ENCODE measurements at places on chromosomes 16 and 17. TPM values are rescaled to one million over a fixed set of nuclear protein-coding genes. Genes with fewer than 3 reads are reported as not detected.

The C17orf78 gene
- not detected for total RNA-seq

DNA sequence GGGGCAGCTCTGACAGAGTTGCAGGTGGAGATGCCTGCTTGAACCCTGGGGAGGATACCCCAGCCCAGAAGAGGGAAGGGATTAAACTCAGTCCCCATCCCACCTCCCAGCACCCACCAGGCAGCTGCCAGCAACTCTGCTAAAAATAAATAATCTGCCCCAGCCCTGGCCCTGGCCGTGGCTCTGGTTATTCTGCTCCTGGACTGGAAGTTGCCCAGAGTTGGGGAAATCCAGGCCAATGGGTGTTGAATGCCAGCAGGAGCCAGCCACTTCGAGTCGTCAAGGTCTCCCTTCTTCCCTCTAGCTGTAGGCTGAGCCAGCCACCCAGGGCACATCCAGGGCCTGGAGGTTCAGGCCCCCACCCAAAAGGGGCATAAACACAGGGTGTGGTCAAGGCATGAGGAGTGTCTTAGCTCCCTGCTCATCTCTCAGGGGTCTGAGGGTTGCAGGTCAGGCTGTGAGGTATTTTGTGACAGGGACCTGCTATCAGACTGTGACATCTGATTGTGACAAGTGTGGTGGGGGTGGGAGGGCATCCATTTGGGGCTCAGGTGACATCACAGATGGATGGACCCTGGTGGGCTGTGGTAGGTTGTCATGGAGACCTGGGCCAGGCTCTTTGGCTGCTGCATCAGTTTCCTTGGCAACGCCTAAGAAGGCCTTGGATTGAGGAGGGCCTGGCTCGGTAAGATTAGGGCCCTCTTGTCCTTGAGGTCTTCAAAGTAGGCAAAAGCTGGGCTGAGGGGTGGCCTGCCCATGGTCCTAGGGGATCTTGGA is 1.0 kb upstream of the RRAD start:
- H3K4me1 ChIP-seq = peaks cover 22% of the 10 kb centered on the region
- peaks cover 5% of the 10 kb centered on the region for H3K36me3 ChIP-seq
- no peak for DNase-seq

The KIF19 gene
- total RNA-seq = 0.37 TPM

The E2F4 gene
- 134 TPM for total RNA-seq

The GAST gene
- not detected for total RNA-seq

GRCh38 chr17:1648173-1648962 is 1.3 kb downstream of the RILP start:
- DNase-seq = no peak
- peaks cover 46% of the 10 kb centered on the region for H3K4me1 ChIP-seq
- peaks cover 23% of the 10 kb centered on the region for H3K36me3 ChIP-seq
- peak overlapping the region; percentile 63 for H3K27ac ChIP-seq

GRCh38 chr17:74012465-74012864 is 191.0 kb upstream of the RPL38 start:
- peaks cover 24% of the 10 kb centered on the region for H3K27me3 ChIP-seq
- peaks cover 26% of the 10 kb centered on the region for H3K4me1 ChIP-seq
- no peaks in the 10 kb centered on the region for H3K36me3 ChIP-seq
- peak; percentile 62 for DNase-seq
- no peak overlapping the region for H3K4me3 ChIP-seq

- DNase-seq = no peak
- H3K36me3 ChIP-seq = no peaks in the 10 kb centered on the region
- peaks cover 25% of the 10 kb centered on the region for H3K4me1 ChIP-seq
- peaks cover 1% of the 10 kb centered on the region for H3K27me3 ChIP-seq
Measured at GRCh38 chr16:58099956-58100300, 29.3 kb downstream of the CFAP20 start.

The KRT17 gene
- total RNA-seq = not detected

DNA sequence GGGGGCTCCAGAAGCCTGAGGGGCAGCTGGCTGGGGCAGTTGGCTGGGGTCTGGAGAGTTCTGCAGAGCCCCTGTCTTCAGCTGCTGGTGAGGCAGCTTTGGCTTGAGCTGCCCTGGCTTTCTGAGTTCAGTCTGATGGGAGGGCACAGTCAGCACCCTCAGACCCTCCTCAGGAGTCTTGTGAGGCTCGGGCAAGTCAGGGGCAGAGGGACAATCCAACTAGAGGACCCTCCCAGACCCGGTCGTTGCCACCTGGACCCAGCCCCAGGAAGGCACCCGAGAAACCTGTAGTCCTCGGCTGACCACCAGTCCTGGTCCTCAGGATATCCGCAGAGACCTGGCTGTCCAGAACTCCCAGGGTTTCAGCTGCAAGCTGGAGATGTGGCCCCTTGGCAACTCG is 1.9 kb downstream of the CARD14 start:
- no peak for DNase-seq
- H3K36me3 ChIP-seq = no peaks in the 10 kb centered on the region
- H3K27ac ChIP-seq = no peak overlapping the region
- no peaks in the 10 kb centered on the region for H3K27me3 ChIP-seq
- no peak overlapping the region for H3K4me3 ChIP-seq

DNA sequence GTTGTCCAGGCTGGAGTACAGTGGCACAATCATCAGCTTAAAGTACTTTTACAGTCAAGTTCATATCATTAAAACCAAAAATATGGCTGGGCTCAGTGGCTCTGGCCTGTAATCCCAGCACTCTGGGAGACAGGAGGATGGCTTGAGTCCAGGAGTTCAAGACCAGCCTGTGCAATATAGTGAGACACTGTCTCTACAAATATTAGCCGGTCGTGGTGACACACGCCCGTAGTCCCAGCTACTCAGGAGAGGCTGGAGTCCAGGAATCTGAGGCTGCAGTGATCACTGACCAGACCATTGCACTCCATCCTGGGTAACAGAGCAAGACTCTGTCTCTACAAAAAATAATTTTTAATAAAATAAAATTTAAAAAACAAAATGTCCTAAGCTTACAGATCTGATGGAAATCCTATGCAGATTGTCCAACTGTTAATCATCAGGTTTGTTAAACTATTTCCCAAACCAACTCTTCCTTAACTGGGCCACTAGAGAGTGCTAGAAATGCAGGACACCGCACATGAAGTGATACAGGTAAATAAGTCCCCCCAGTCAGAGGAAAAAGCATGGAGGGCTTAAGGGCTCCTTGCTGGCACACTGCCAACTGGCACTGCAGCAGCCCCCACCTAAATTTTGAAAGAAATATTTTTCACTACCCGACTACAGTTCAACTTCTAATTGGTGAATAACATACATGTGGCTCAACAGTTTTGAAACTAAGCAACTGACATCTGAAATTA is 2.8 kb downstream of the USP22 start:
- peaks cover 57% of the 10 kb centered on the region for H3K4me1 ChIP-seq
- H3K36me3 ChIP-seq = peaks cover 35% of the 10 kb centered on the region

The CD7 gene
- total RNA-seq = 355 TPM

The CISD3 gene
- total RNA-seq = 56.1 TPM

The PHF23 gene
- total RNA-seq = 57.9 TPM

DNA sequence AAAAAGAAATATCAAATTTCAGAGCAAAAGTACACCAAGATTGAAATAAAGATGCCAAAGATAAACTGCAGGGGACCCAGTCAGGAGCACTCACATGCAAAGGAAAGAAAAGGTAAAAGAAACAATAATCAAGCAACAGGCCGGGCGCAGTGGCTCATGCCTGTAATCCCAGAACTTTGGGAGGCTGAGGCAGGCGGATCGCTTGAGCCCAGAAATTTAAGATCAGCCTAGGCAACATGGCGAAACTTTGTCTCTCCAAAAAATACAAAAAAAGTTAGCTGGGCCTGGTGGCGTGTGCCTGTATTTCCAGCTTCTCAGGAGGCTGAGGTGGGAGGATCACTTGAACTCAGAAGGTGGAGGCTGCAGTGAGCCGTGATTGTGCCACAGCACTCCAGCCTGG is 107.6 kb upstream of the SMURF2 start:
- no peak for DNase-seq
- H3K4me1 ChIP-seq = peaks cover 7% of the 10 kb centered on the region
- H3K27me3 ChIP-seq = no peaks in the 10 kb centered on the region
- H3K36me3 ChIP-seq = peaks cover 12% of the 10 kb centered on the region
- no peak overlapping the region for H3K27ac ChIP-seq
- no peak overlapping the region for H3K4me3 ChIP-seq

DNA sequence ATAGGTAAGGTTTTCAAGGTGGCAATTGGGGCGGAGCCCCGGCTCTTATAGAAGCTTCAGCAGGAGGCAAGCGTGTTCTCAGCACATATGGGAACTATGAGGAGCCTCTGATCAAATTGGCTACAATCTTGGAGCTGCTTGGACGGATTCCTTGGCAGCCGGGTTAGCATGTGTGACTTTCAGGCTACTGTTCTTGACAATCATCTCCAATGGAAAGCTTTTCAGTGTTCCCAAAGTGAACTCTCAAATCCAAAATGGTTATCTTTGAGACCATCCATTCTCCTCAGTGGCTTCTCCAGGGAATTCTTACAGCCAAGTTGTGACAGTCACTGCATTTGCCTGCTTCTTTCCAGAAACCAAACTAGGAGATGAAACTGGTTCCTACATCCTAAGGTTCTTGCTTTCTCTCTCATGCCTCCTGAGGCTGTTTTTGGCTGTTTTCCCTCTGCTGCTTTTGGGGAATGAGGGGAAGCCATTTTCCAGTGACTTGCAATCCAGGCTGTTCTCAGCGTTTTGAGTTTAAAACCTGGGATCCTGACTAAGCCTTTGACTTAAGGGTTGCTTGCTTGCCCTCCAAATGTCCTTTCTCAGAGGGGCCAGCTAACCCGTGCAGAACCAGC is 10.9 kb downstream of the HAS3 start:
- H3K36me3 ChIP-seq = peaks cover 27% of the 10 kb centered on the region
- no peaks in the 10 kb centered on the region for H3K27me3 ChIP-seq
- no peak overlapping the region for H3K4me3 ChIP-seq
- no peak for DNase-seq

The STH gene
- total RNA-seq = not detected

DNA sequence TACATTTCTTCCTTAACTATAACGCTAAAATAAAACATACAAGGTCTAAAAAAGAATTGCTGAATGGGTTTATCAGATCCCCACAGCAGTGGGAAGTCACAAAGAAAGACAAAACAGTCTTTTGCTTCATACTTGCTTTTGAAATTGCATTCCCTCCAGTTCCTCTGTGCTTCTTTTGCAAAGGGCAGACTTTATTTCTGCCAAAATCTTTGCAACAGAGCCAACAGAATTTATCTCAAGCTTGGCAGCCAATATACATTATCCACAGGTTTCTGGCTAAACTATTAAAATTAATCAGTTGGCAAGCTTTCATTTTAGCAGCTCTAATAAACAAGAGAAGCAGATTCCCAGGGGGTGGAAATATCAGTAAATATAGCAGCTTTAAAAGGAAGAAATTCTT is 378.9 kb upstream of the CA10 start:
- H3K4me3 ChIP-seq = no peak overlapping the region
- no peaks in the 10 kb centered on the region for H3K36me3 ChIP-seq
- no peaks in the 10 kb centered on the region for H3K27me3 ChIP-seq
- H3K4me1 ChIP-seq = no peaks in the 10 kb centered on the region
- no peak for DNase-seq

DNA sequence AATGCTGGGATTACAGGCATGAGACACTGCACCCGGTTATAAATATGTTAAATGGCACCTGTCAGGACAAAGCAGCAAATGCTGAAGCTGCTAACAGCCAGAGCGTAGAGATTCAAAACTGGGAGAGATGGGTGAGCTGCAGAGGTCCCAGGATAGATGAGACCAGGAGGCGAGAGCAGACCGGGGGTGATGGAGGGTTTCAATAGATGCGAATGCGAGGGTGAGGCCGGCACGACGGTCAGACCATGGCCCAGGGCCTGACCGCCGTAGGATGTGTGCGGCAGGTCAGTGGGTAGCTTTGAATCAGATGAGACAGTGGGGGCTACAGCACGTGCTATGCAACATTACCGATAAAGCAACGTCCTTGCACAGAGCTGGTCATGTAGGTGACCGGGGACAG is 14.3 kb downstream of the CCDC40 start:
- H3K36me3 ChIP-seq = no peaks in the 10 kb centered on the region
- no peak for DNase-seq
- H3K27ac ChIP-seq = no peak overlapping the region

The PRCD gene
- total RNA-seq = not detected

- no peak overlapping the region for H3K4me3 ChIP-seq
- no peaks in the 10 kb centered on the region for H3K36me3 ChIP-seq
- peaks cover 17% of the 10 kb centered on the region for H3K27me3 ChIP-seq
- H3K27ac ChIP-seq = no peak overlapping the region
Measured at GRCh38 chr17:55495239-55495638, 16.0 kb downstream of the SMIM36 start.

DNA sequence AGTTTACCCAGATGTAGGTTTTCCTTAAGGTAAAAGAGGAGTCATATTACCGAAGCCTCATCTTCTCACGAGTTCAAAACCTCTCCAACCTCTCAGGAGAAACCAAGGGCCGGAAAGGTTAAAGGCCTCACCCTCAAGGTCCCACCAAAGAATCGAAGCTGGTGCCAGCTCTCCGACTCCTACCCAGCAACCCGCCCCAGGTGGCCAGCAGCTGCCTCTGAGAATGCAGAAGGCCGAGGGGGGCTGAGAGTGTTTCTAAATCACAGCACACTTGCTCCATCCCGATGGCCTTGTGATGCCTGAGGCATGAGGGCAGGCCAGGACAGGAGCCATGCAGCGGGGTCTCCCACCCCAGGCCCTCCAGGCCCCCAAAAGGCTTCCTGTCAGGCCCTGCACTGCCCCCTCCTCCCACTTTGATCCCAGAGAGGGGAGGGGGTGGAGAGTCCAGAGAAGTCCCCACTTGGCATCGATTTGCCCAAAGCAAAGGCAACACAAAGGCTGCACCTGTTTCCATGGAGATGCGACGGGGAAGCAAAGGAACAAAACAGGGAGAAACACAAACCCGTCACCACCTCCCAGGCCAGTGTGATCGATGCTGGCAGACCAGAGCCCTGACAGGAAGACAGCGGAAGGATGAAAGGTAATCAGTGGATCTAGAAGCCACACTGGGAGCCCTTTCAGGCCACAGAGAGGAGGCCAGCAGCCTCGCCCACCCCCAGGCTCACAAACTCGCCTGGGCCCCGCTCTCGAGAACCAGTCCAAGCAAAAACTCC is 39.0 kb downstream of the CUEDC1 start:
- H3K27ac ChIP-seq = no peak overlapping the region
- no peak for DNase-seq
- no peaks in the 10 kb centered on the region for H3K4me1 ChIP-seq
- peaks cover 6% of the 10 kb centered on the region for H3K27me3 ChIP-seq
- no peak overlapping the region for H3K4me3 ChIP-seq

- peaks cover 65% of the 10 kb centered on the region for H3K4me1 ChIP-seq
- H3K27me3 ChIP-seq = no peaks in the 10 kb centered on the region
- no peak overlapping the region for H3K4me3 ChIP-seq
Measured at GRCh38 chr16:11142951-11143350, 113.1 kb downstream of the SOCS1 start.

Data from activated CD8-positive, alpha-beta T cell treated with anti-CD3 and anti-CD28 coated beads, Interleukin-2, amount 10 ng/mL, durations not matched to agents 7 days and 5 days (primary cell).